ENCODE measurements at places on chromosomes 1 and 21.

DNA sequence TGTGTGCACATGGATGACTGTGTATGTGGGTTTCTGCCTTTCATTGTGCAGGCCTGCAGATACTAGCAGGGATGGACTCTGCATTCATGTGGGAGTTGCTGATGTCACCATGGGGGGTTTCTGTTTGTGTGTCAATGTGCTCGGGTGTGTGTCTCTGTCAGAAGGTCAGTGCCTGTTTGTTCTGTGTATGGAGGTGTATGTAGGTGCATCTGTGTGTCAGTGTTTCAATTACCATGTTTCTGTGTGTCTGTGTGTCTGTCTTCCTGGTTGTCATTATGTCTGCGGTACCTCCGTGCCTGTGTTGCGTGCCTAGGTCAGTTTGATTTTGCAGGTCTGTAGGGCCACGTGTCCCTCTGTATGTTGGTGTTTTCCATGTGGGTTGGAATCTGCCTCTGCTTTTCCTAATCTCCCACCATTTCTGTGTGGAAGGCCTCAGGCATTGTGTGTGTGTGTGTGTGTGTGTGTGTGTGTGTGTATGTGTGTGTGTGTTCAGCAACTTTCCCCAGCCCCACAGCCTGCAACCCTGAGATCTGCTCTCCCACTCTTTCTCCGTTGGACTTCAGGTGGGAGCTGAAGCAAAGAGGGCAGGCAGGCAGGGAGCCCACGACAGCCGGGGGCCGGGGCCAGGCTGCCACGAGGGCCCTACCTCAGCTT is 36.7 kb upstream of the WASF2 start:
- DNase-seq: no peak

DNA sequence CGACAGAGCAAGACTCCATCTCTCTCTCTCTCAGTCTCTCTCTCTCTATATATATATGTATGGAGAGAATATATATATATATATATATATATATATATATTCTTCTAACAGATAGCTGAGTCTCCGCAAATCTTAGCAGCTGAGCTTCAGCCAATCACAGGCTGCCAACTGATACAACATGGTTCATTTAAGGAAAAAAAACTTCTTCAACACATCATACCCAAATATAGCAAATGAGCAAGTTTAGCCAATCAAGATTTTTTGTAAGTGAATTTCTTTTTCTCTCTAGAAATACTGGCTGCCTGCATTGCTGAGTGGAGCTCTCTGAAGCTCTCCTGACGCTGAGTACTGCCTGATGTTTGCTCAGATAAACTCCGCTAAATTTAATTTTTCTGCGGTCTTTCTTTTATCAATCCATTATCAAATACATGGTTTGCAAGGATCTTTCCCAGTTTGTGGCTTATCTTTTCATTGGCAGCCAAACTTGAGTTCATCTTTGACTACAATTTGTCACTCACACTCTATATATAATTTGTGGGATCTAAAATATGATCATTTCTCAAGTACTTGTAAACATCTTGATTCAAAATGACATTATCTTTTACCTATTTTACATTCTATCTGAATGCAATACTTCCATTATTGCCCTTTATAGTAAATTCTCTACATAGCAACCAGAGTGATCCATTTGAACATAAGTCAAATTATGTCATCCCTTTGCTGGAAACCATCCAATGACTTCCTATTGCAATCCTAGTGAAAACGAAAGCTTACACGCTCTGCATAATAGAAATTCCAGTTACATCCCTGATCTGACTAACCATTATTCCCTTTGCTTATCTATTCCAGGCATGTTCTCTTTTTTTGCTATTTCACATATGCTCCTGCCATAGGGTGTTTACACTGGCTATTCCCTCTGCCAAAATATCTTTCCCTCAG is 2131.7 kb downstream of the MRPL39 start:
- peak; percentile 23 for DNase-seq

GRCh38 chr1:81144240-81144825 is 656.4 kb upstream of the ADGRL2 start:
- DNase-seq: no peak

DNA sequence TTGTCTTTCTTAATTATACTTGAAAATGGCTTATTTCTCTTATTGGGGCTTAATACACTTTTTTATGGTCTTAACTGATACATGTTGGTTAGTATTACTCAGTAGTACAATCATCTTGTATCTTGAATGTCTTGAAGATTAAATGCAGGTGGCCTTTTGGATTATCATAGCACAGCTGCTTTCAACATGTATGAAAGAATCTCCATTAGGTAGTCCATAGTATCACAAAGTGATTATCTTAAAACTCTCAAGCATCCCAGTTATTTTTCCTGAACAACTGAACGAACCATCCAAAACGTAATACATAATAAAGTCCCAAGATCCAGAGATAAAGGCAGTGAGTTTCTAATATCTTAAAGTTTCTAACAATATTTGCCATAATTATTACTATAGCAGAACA is 51.7 kb upstream of the MYOCOS start:
- DNase-seq: no peak

DNA sequence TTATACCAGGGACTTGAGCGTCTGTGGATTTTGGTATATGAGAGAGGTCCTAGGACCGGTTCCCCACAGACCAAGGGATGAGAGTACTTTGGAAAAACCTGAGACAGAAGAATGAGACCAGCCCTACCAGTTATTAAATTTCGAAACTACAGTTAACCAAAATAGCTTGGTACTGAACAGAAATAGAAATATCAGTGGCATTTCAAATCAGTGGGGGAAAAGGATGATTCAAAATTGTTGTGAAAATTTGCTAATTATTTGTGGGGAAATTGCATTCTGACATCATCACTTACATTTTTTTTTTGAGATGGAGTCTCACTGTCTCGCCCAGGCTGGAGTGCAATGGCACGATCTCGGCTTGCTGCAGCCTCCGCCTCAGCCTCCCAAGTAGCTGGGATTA is 8.2 kb downstream of the EXOC8 start:
- no peak for DNase-seq

- DNase-seq: no peak
Measured at GRCh38 chr1:119009312-119009655, 21.1 kb upstream of the TBX15 start.

DNA sequence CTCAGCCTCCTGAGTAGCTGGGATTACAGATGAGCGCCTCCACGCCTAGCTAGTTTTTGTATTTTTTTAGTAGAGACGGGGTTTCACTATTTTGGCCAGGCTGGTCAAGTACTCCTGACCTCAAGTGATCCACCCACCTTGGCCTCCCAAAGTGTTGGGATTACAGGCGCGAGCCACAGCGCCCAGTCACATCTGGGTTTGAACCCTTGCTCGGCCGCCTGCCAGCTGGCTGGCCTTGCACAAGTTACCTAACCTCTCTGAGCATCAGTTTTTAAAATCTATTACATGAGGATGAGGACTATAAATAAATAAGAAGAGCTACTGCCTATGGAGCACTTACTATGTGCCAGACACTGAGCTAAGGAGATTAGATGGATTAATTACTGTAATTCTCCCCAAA is 17.7 kb upstream of the PADI2 start:
- no peak for DNase-seq

- DNase-seq: no peak
Measured at GRCh38 chr1:225259542-225259941, 168.3 kb downstream of the LBR start.

- DNase-seq: no peak
Measured at GRCh38 chr1:91732291-91733107, 153.5 kb downstream of the TGFBR3 start.

DNA sequence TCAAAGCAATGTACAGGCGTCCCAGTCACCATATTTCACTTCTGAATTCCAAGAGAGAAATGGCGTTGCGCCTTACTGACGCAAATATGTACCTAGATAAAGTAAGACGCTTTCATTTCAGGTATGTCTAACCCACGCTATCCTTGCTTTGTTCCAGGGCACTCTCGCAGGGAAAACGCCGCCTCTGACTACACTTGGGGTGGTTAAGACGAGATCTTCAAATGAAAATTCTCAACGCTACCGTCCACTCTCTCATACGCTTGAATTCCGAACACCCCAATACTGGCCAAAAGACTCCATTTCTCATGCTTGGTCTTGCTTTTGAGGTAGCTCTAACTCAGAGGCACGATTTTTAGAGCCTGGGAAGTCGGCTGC is 736 bp upstream of the ZMPSTE24 start:
- DNase-seq: no peak

DNA sequence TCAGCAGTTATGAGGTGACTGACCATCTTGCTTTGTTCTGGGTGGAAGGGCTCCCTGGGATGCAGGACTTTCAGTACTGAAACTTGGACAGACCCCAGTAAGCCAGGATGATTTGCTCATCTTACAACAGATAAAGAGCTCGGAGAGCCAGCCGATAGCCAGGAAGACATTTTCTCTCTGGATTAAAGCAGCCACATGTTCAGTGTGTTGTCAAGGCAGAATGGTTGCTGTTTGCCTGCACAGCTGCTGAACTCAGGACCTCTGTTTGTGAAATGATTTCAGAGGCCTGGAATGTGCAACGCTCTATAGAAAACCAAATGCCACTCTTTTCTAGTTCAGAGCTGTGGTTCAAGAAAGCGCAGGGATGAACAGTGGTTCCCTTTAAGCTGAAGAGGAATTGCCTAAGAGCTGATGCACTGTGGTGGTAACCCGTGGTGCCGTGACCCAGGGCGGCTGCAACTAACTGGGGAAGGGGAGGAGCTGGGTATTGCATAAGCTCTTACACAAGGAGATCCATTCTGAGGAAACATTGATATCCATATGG is 40.7 kb downstream of the CASQ2 start:
- no peak for DNase-seq

DNA sequence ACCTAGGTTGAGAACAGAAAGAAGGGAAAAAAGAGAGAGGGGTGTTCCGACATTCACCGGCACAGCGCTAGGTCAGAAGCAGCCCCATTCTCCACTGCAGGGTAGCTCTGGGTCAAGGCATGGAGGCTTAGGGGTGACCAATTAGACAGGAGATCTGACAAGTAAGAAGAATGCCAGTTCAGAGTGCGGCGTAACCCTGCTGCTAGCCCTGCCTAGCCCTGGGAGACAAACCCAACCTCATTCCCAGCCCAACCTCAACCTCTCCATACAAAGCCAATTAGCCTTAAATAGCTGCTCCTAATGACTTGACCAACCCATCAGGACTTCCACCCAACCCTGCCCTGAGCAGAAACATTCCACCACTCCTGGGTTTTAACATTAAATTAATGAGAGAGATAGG is 3.4 kb downstream of the PRELP start:
- no peak for DNase-seq

- peak; percentile 80 for DNase-seq
Measured at GRCh38 chr1:90000934-90001676, 6.2 kb downstream of the ZNF326 start.

DNA sequence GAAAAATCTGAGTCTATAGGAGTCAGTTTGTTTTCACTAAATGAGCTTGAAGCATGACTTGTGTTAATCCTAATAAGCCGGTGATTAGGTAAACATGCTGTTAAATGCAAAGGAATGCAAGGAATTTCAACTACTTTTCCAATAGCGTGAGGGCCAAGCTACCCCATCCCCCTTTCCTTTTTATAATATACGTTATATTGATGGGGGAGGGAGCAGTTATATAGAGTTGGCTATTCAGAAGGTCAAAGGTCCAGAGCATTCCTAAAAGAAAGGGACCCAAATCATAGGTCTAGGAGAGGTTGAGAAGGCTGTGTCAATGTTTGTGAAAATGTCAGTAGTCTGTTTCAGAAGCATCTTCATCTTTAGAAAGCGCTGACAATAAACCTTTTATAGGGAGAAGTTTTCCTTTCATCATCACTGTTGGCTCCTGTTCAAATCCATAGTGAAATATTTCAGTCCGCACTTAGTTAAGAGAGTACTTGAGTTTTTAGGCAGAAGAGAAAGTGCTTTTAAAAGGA is 3.8 kb downstream of the CCN1 start:
- no peak for DNase-seq

- no peak for DNase-seq
Measured at GRCh38 chr1:212791261-212791675, 309 bp downstream of the NSL1 start.

- DNase-seq: no peak
Measured at GRCh38 chr21:43803558-43804300, 14.4 kb downstream of the RRP1 start.

- peak; percentile 53 for DNase-seq
Measured at GRCh38 chr1:158112994-158113758, 67.5 kb upstream of the CD1D start.

Measured in NCI-H446 (cell line).